Spleen (tissue), 13 donors: ENCODE measurements at places on chromosomes 6 and 20. TPM values are rescaled to one million over a fixed set of nuclear protein-coding genes. Genes with fewer than 3 reads are reported as not detected.

PLEKHG1 gene
- 172 TPM for total RNA-seq

GRCh38 chr6:105317607-105318533 is 85.0 kb downstream of the PREP start:
- H3K4me3 ChIP-seq, result no peak overlapping the region
- no peak for DNase-seq
- H3K4me1 ChIP-seq, result no peaks in the 10 kb centered on the region
- peaks cover 17% of the 10 kb centered on the region for H3K36me3 ChIP-seq

GRCh38 chr6:147750413-147750812 is 241.9 kb downstream of the SAMD5 start:
- no peaks in the 10 kb centered on the region for H3K27me3 ChIP-seq
- no peak overlapping the region for H3K27ac ChIP-seq
- no peak overlapping the region for H3K4me3 ChIP-seq
- no peak for DNase-seq
- H3K36me3 ChIP-seq, result no peaks in the 10 kb centered on the region

DNA sequence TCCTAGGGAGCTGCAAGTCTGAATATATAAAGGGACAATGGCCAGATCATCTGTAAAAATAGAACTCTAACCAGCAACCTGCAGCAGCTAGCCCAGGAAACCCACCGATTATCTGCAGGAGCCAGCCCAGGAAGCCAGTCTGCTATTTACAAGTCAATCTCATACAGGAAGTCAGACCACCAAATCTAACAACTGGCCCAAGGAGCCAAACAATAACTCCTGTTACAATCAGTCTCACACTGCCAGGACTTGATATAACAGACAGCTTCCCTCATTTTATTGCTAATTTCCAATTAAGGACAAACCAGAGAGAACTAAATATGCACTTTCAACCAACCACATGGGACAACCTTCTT is 14.4 kb upstream of the RIN2 start:
- H3K27ac ChIP-seq, result no peak overlapping the region
- no peaks in the 10 kb centered on the region for H3K36me3 ChIP-seq
- peaks cover 3% of the 10 kb centered on the region for H3K27me3 ChIP-seq
- H3K4me3 ChIP-seq, result no peak overlapping the region
- H3K4me1 ChIP-seq, result no peaks in the 10 kb centered on the region
- DNase-seq, result no peak

- peak; percentile 86 for DNase-seq
- peak overlapping the region; percentile 54 for H3K27ac ChIP-seq
- H3K4me1 ChIP-seq, result peaks cover 11% of the 10 kb centered on the region
- H3K27me3 ChIP-seq, result no peaks in the 10 kb centered on the region
- no peaks in the 10 kb centered on the region for H3K36me3 ChIP-seq
Measured at GRCh38 chr6:113873043-113873667, 16.0 kb downstream of the MARCKS start.

- no peaks in the 10 kb centered on the region for H3K27me3 ChIP-seq
- H3K4me3 ChIP-seq, result no peak overlapping the region
- H3K4me1 ChIP-seq, result peaks cover 43% of the 10 kb centered on the region
- H3K36me3 ChIP-seq, result peaks cover 3% of the 10 kb centered on the region
- DNase-seq, result no peak
- H3K27ac ChIP-seq, result peak overlapping the region; percentile 60
Measured at GRCh38 chr6:150765067-150765764, 100.3 kb upstream of the MTHFD1L start.

DNA sequence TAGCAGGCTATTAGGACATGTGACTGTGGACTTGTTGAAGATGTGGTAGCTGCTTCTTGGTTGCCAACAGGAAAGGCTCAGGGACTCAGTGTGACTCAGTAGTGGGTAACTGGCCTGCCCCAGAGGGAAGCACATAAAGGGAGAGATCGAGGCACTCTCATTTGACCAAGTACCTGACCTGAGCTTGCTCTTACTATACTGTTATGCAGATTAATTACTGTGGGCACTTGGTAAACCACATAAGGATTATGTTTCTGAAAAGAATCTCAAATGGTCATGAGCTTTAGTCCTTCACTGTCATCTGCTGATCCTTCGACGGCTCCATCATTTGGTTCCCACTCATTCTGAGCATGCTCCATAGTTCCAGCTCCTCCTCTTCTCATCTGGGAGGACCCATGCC is 48.2 kb upstream of the RPL7L1 start:
- H3K36me3 ChIP-seq, result peaks cover 98% of the 10 kb centered on the region
- no peak overlapping the region for H3K27ac ChIP-seq
- DNase-seq, result no peak
- no peaks in the 10 kb centered on the region for H3K27me3 ChIP-seq
- no peaks in the 10 kb centered on the region for H3K4me1 ChIP-seq
- H3K4me3 ChIP-seq, result no peak overlapping the region

DNA sequence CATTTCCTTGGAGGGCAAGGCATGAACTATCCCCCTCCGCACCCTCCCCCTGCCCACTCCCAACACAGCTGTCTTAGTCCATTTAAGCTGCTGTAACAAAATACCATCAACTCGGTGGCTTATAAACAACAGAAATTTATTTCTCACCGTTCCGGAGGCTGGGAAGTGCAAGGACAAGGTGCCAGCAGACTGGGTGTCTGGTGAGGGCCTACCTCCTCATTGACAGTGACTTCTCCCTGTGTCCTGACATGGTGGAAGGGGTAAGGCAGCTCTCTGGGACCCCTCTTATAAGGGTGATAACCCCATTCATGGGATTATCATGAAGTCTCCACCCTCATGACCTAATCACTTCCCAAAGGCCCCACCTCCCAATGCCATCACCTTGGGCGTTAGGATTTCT is 114.3 kb upstream of the MAFB start:
- H3K27ac ChIP-seq, result no peak overlapping the region
- no peak overlapping the region for H3K4me3 ChIP-seq
- no peak for DNase-seq
- no peaks in the 10 kb centered on the region for H3K27me3 ChIP-seq
- H3K4me1 ChIP-seq, result no peaks in the 10 kb centered on the region

GRCh38 chr6:120198033-120198432 is 848.5 kb upstream of the MAN1A1 start:
- no peaks in the 10 kb centered on the region for H3K4me1 ChIP-seq
- H3K27me3 ChIP-seq, result no peaks in the 10 kb centered on the region
- no peak overlapping the region for H3K27ac ChIP-seq
- no peaks in the 10 kb centered on the region for H3K36me3 ChIP-seq
- DNase-seq, result no peak
- H3K4me3 ChIP-seq, result no peak overlapping the region

GRCh38 chr6:40948570-40948969 is 90.5 kb downstream of the UNC5CL start:
- H3K27ac ChIP-seq, result no peak overlapping the region
- H3K36me3 ChIP-seq, result no peaks in the 10 kb centered on the region
- H3K4me1 ChIP-seq, result no peaks in the 10 kb centered on the region
- no peak overlapping the region for H3K4me3 ChIP-seq
- DNase-seq, result no peak
- no peaks in the 10 kb centered on the region for H3K27me3 ChIP-seq

DNA sequence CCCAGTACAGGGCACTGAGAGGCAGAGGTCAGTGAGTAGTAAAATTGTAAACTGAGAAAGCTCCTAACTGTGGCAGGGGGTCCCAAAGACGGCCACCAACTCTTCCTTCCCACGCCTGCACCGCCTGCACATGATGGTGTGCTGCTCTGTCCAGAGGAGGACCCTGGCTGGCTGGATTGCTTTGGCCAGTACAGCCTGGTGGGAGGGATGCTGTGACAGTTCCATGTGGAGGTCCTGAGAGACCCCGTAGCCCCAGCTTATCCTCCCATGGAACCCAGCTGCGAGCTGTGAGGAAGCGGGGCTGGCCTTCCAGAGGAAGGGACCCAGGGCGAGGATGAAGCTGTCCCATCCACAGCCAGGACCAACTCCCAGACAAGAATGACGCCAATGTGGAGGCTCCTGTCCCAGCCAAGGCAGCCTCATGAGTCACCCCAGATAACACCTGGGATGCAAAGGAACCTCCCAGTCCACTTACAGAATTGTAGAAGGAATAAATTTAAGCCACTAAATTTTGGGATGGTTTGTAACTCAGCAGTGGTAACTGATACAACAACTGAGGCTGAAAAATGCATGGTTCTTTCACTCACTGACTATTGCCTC is 2.0 kb upstream of the ACSS1 start:
- no peaks in the 10 kb centered on the region for H3K27me3 ChIP-seq
- H3K4me1 ChIP-seq, result peaks cover 37% of the 10 kb centered on the region
- peak overlapping the region; percentile 96 for H3K27ac ChIP-seq
- DNase-seq, result peak; percentile 75
- H3K36me3 ChIP-seq, result no peaks in the 10 kb centered on the region
